Foreskin melanocyte (primary cell): ENCODE measurements at places on chromosomes 6 and 20.

DNA sequence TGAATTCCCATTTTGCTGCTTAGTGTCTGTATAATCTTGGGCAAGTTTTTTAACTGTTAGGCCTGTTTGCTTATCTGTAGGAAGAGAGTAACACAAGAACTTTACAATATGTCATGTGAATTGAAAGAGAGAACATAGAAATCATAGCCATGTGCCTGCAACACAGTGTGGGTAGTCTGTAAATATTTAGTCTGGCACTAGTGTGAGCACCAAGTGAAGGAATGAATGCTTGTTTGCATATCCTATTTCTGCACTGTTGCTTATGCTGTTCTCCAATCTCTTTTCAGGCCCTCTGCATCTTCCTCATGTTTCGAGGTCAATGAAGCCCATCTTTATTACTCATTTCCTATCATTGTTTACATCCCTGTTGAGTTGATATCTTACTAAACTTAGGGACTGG is 49.2 kb downstream of the CBFA2T2 start:
- no peak for DNase-seq

- DNase-seq, result no peak
These were observed 23.6 kb upstream of the ANKRD60 start for GRCh38 chr20:58251979-58252591.

- DNase-seq, result no peak
These were observed 19.3 kb upstream of the SLCO4A1 start for GRCh38 chr20:62622877-62623487.

GRCh38 chr6:215335-216034 is 76.8 kb upstream of the DUSP22 start:
- DNase-seq, result no peak

DNA sequence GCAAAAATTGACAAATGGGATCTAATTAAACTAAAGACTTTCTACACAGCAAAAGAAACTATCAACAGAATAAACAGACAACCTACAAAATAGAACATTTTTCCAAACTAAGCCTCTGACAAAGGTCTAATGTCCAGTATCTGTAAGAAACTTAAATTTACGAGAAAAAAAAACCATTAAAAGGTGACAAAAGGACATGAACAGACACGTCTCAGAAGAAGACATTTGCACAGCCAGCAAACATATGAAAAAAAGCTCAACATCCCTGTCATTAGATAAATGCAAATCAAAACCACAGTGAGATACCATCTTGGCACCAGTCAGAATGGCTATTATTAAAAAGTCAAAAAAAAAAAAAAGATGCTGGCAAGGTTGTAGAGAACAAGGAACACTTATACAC is 70.6 kb upstream of the GRIK2 start:
- no peak for DNase-seq

DNA sequence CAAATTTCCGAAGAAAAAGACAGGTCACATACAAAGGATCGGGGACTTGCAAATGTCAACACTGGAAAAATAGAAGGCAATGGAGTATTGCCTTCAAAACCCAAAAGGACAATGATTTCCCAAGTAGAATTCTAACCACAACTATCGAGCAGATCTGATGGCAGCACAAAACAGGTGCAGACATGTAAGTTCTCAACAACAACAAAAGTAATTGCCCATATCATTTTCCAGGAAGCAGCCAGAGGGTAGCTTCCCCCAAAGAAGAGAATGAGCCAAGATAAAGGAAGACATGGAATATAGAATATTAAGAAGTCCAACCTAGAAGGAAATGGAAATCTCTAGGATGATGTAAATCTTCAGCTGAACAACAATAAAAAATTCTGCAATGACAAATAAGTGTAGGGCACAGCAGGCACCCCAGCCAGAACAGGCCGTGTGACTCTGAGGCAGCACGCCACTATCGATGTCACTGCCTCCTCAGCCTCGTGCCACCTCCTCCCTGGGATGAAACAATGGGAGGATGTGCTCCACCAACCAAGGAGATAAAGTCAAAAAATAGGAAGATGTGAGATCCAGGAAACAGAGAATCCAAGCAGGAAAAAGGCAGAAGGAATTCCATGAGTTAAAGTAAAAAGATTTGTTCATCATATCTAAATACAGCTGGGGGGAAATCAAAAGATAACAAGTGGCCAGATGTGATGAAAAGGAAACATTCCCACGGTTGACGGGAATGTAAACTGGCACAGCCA is 34.1 kb downstream of the SERPINB1 start:
- no peak for DNase-seq

GRCh38 chr20:50267866-50268219 is 77.2 kb downstream of the CEBPB start:
- DNase-seq, result no peak

DNA sequence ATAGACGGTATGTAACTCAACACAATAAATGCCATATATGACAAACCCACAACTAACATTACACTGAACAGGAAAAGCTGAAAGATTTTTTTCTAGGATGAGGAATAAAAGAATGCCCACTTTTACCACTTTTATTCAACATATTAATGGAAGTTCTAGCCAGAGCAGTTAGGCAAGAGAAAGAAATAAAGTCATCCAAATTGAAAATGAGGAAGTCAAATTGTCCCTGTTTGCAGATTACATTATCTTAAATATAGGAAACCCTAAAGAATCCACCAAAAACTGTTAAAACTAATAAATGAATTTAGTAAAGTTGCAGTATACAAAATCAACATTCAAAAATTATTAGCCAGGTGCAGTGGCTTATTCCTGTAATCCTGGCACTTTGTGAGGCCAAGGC is 24.6 kb upstream of the ADGB start:
- DNase-seq, result no peak

GRCh38 chr6:43639984-43640800 is 4.6 kb downstream of the MAD2L1BP start:
- DNase-seq, result peak; percentile 99
